Esophagus squamous epithelium (tissue), 5 donors: ENCODE measurements at places on chromosomes 6 and 20.

DNA sequence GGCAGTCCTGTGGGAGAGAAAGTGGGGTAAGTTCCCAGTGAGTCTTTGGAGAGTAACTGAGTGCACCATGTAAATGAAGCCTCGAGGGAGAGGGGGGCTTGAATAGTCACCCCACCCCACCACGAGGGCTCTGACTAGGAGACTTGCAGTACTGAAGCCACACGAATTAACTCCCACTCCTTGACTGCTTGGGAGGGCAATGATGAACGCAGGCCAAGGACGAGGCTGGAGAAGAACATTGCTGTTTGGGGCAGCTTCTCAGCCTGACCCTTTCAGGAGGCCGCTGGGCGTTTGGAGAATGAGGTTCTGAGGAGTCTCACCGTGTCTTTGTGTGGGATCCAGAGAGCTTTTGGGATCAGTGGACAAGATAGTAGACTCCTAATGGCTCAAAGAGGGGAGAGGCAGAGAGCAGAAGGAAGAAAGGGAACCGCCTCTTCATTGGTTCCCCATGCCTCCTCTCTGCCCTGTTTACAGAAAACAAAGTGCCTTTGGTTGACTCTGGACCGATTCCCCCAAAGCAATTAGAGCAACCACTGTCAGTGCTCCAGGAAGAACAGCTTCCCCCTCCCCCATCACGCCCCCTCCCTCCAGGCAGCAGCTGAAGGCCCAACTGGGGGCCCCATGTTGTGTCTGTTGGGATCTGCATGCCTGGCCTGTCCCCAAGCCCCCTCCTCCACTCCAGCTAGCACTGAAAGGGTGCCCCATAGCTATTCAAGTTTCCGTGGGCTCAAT, 41.7 kb upstream of the CDKN1A start:
- no peak for DNase-seq

DNA sequence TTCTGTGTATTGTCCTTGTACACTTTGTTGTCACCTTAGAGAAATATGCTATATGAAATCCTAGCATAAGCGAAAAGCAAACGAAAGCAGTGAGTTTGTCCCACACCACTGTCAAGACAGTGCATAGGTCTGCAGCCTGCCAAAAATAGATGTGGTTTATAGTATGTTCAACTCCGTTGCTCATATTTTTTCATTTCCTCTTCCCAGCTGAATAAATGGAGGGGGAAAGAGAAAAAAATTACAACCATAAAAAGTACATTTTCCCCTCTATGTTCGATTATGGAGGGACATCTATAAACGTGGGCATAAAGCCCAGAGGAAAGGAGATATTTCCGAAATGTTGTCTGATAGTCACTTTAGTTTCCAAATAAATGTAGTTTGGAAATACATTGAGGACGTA, 25.8 kb downstream of the PRL start:
- no peak for DNase-seq

DNA sequence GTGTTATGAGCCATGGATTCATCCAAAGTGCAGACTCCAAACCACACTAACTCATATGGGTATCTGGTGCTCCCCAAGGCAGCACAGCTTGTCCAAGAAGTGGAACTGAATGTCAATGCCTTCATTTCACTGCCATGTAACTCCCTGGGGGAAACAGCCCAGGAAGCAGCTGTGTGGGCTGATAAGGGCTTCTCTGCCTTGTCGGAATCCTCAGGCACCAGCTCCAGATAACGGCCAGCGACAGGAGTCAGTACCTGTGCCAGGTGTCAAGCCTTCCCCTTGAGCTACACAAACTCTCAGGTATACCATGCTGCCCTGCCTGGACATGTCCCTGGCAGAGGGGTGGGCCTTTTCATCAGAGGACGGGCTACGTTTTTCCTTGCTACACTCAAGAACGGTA, 751.9 kb upstream of the CHD6 start:
- no peak for DNase-seq

- no peak for DNase-seq
Measured at GRCh38 chr6:35686873-35687555, 1.7 kb downstream of the FKBP5 start.

GRCh38 chr6:166800137-166800536, 156.2 kb downstream of the RNASET2 start:
- no peak for DNase-seq
